ENCODE measurements at places on chromosomes 5 and 9.

GRCh38 chr9:71514344-71514975, 253.9 kb downstream of the CEMIP2 start:
- H3K36me3 ChIP-seq, result no peaks in the 10 kb centered on the region
- H3K27me3 ChIP-seq, result no peaks in the 10 kb centered on the region
- H3K4me3 ChIP-seq, result no peak overlapping the region

- no peak for DNase-seq
- no peaks in the 10 kb centered on the region for H3K4me1 ChIP-seq
- no peak overlapping the region for H3K27ac ChIP-seq
- no peak overlapping the region for H3K4me3 ChIP-seq
- H3K27me3 ChIP-seq, result no peaks in the 10 kb centered on the region
Measured at GRCh38 chr9:87630266-87630665, 95.7 kb upstream of the CTSL start.

GRCh38 chr9:121204121-121204520, 2.5 kb upstream of the RAB14 start:
- H3K4me3 ChIP-seq, result no peak overlapping the region
- no peak overlapping the region for H3K27ac ChIP-seq
- no peak for DNase-seq
- no peaks in the 10 kb centered on the region for H3K36me3 ChIP-seq

DNA sequence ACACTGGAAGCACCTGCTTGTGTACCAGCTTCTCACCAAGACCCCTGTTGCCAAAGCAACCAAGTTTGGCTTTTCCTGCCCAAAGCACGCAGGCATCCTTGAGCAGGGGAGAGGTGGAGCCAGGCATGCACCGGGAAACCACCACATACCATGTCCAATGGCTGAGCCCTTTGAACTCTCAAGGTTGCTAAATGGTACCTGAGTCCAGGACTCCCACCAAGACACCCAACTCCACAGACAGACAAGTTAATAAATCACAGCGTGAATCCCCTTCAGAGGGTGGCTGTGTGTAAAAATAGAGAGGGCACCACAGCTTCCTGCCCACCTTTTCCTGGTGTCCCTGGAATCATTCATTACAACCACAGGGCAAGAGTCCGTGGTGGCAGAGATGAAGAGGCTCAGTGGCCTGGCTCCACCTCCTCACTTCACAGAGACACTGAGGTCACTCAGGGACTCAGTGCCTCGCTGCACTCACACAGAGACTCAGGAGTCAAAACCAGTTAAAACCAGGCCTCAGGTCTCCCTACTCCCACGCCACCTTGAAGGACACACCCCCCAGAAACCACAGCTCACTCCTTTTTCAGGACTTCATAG, 143.7 kb downstream of the C5orf15 start:
- H3K4me1 ChIP-seq, result peaks cover 9% of the 10 kb centered on the region
- H3K27ac ChIP-seq, result no peak overlapping the region
- no peaks in the 10 kb centered on the region for H3K27me3 ChIP-seq
- H3K4me3 ChIP-seq, result no peak overlapping the region
- DNase-seq, result no peak

DNA sequence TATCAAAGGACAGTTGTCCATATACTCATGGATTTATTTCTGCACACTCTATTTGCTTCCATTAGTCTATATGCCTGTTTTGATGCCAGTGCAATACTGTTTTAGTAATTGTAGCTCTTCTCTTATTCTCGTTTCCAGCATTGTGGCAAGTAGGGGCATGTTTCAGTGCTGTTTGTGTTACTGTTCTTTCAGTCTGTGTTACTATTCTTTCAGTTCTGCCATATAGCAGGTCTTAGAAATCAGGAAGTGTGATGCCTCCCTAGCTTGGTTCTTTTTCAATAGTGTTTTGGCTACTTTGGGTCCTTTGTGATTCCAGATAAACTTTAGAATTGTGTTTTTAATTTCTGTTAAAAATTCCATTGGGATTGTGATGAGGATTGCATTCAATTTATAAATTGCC, 180.5 kb upstream of the PTPRD start:
- H3K4me1 ChIP-seq, result no peaks in the 10 kb centered on the region
- no peak for DNase-seq
- H3K36me3 ChIP-seq, result no peaks in the 10 kb centered on the region
- no peak overlapping the region for H3K4me3 ChIP-seq

GRCh38 chr5:1772634-1773033, 27.0 kb downstream of the MRPL36 start:
- H3K36me3 ChIP-seq, result no peaks in the 10 kb centered on the region
- no peaks in the 10 kb centered on the region for H3K4me1 ChIP-seq
- no peak overlapping the region for H3K4me3 ChIP-seq

DNA sequence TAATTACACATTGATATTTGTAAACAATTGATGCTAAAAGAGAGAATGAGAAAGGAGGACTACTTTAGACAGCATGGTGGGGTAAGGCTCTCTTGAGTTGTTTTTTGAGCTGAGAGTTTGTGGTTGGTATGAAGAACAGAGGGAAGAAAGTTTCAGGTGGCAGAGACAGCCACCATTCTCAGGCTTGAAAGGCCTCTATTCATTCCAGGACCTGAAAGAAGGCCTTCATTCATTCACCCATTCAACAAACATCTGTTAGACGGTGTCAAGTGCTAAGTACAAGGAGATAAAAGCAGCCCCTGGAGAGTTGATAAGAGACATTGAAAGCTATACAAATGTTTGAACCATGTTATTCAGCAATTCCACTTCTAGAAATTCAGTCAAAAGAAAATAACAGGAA, 21.7 kb upstream of the ADAM19 start:
- H3K4me3 ChIP-seq, result no peak overlapping the region
- no peaks in the 10 kb centered on the region for H3K36me3 ChIP-seq

DNA sequence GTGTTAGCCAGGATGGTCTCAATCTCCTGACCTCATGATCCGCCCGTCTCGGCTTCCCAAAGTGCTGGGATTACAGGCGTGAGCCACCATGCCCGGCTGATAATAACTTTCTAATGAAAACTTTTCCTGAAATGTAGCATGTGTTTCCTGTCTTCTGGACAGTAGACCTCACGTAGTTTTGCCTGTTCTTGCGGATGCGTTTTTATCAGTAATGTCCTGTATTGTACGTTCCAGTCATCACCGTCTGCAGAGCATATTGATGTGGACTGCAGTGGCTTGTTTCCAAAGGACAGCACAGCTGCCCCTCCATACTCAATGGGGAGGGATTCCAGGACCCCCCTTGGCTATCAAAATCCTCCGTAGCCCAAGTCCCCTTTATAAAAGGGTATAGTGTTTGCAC, 12.8 kb downstream of the EXOC3 start:
- H3K4me1 ChIP-seq, result no peaks in the 10 kb centered on the region
- no peak overlapping the region for H3K4me3 ChIP-seq
- H3K27ac ChIP-seq, result no peak overlapping the region
- H3K27me3 ChIP-seq, result no peaks in the 10 kb centered on the region

- no peak overlapping the region for H3K4me3 ChIP-seq
- no peak for DNase-seq
- no peaks in the 10 kb centered on the region for H3K36me3 ChIP-seq
- no peak overlapping the region for H3K27ac ChIP-seq
- H3K27me3 ChIP-seq, result no peaks in the 10 kb centered on the region
Measured at GRCh38 chr9:129574911-129575585, 45.9 kb downstream of the C9orf50 start.

GRCh38 chr5:7325975-7326913, 69.7 kb upstream of the ADCY2 start:
- H3K4me3 ChIP-seq, result no peak overlapping the region
- no peaks in the 10 kb centered on the region for H3K27me3 ChIP-seq
- no peak overlapping the region for H3K27ac ChIP-seq
- no peaks in the 10 kb centered on the region for H3K36me3 ChIP-seq

GRCh38 chr5:84382363-84383295, 2.1 kb downstream of the EDIL3 start:
- DNase-seq, result peak; percentile 73
- peak overlapping the region; percentile 57 for H3K4me3 ChIP-seq
- H3K27me3 ChIP-seq, result peaks cover 35% of the 10 kb centered on the region
- H3K36me3 ChIP-seq, result no peaks in the 10 kb centered on the region
- H3K27ac ChIP-seq, result peak overlapping the region; percentile 81

- H3K4me1 ChIP-seq, result no peaks in the 10 kb centered on the region
- H3K4me3 ChIP-seq, result no peak overlapping the region
- no peak overlapping the region for H3K27ac ChIP-seq
- H3K27me3 ChIP-seq, result no peaks in the 10 kb centered on the region
- H3K36me3 ChIP-seq, result no peaks in the 10 kb centered on the region
Measured at GRCh38 chr5:102638912-102639652, 116.0 kb upstream of the PAM start.

DNA sequence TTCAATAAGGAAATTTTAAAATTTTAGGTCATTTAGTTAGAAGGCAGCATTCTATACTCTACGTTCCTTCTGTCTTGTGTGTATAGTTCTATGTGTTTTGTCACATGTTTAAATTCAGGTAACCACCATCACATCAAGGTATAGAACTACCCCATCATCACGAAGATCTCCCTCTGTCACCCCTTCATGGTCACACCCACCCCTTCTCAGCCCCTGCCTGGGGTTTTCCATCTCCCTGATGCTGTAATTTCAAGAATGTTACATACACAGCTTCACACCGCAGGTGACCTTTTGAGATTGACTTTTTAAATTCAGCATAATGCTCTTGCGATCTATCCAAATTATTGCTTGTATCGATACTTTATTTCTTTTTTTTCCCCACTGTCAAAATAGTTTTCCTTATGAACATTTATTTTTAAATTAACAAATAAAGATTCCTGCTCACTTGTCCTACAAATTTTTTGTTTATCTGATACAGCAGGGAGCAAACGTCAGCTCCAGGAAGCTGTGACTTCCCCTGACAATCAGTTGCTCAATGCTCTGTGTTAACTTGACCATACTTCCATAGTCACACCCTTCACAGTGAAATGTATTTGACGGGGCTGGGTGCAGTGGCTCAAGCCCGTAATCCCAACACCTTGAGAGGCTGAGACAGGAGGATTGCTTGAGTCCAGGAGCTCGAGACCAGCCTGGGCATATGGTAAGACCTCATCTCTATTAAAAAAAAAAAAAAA, 10.2 kb downstream of the BTNL8 start:
- no peak overlapping the region for H3K4me3 ChIP-seq
- no peaks in the 10 kb centered on the region for H3K27me3 ChIP-seq
- peaks cover 6% of the 10 kb centered on the region for H3K4me1 ChIP-seq
- DNase-seq, result no peak
- H3K36me3 ChIP-seq, result no peaks in the 10 kb centered on the region
- H3K27ac ChIP-seq, result no peak overlapping the region

DNA sequence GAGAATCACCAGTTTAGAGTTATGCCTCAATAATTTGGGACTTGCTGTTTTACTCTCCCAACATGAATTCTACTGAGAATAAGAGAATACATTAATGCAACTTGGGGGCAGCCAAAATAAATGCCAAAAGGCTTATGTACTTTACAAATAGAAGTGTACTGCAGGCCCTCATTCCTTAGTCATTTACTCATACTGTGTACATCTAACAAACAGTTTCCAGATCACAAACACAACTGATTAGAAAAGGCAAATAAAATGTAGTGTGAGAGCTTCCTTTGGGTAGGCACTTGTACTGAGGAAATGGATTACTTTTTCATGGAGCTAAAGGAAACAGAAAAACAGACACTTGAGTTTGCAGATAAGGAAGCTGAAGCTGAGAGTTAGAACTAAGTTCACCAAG, 12.6 kb downstream of the ANKDD1B start:
- no peak for DNase-seq
- peak overlapping the region; percentile 83 for H3K27ac ChIP-seq
- no peaks in the 10 kb centered on the region for H3K36me3 ChIP-seq

- no peaks in the 10 kb centered on the region for H3K27me3 ChIP-seq
- H3K4me3 ChIP-seq, result no peak overlapping the region
- DNase-seq, result no peak
Measured at GRCh38 chr5:37657046-37657445, 182.8 kb downstream of the GDNF start.

- DNase-seq, result no peak
- H3K4me1 ChIP-seq, result peaks cover 31% of the 10 kb centered on the region
Measured at GRCh38 chr5:95864944-95865504, 42.5 kb upstream of the GLRX start.

GRCh38 chr5:73623901-73624404, 2.0 kb upstream of the ARHGEF28 start:
- H3K4me3 ChIP-seq, result no peak overlapping the region
- H3K36me3 ChIP-seq, result no peaks in the 10 kb centered on the region
- H3K27ac ChIP-seq, result peak overlapping the region; percentile 88
- peaks cover 41% of the 10 kb centered on the region for H3K4me1 ChIP-seq
- peaks cover 16% of the 10 kb centered on the region for H3K27me3 ChIP-seq

GRCh38 chr5:97046270-97046982, 96.0 kb downstream of the LIX1 start:
- H3K36me3 ChIP-seq, result no peaks in the 10 kb centered on the region
- H3K27me3 ChIP-seq, result no peaks in the 10 kb centered on the region
- no peaks in the 10 kb centered on the region for H3K4me1 ChIP-seq
- H3K27ac ChIP-seq, result no peak overlapping the region
- no peak for DNase-seq
- H3K4me3 ChIP-seq, result no peak overlapping the region

GRCh38 chr5:362978-363765, 41.7 kb downstream of the AHRR start:
- no peaks in the 10 kb centered on the region for H3K36me3 ChIP-seq

- peak overlapping the region; percentile 68 for H3K27ac ChIP-seq
- H3K4me3 ChIP-seq, result no peak overlapping the region
- no peak for DNase-seq
- peaks cover 21% of the 10 kb centered on the region for H3K4me1 ChIP-seq
- no peaks in the 10 kb centered on the region for H3K27me3 ChIP-seq
Measured at GRCh38 chr9:130780415-130780814, 54.6 kb upstream of the ABL1 start.

GRCh38 chr5:122999947-123000563, 36.5 kb downstream of the PPIC start:
- H3K36me3 ChIP-seq, result peaks cover 1% of the 10 kb centered on the region
- no peaks in the 10 kb centered on the region for H3K27me3 ChIP-seq
- H3K27ac ChIP-seq, result no peak overlapping the region
- peak; percentile 62 for DNase-seq

- H3K27me3 ChIP-seq, result no peaks in the 10 kb centered on the region
- H3K36me3 ChIP-seq, result peaks cover 17% of the 10 kb centered on the region
- H3K27ac ChIP-seq, result peak overlapping the region; percentile 86
- DNase-seq, result peak; percentile 85
Measured at GRCh38 chr9:98074115-98074990, 17.8 kb downstream of the NANS start.

GRCh38 chr5:164097749-164098148, 592.3 kb downstream of the MAT2B start:
- no peak for DNase-seq
- no peak overlapping the region for H3K27ac ChIP-seq
- no peaks in the 10 kb centered on the region for H3K27me3 ChIP-seq
- H3K4me1 ChIP-seq, result no peaks in the 10 kb centered on the region
- no peaks in the 10 kb centered on the region for H3K36me3 ChIP-seq

- H3K27me3 ChIP-seq, result no peaks in the 10 kb centered on the region
- H3K27ac ChIP-seq, result no peak overlapping the region
- DNase-seq, result no peak
- no peaks in the 10 kb centered on the region for H3K4me1 ChIP-seq
Measured at GRCh38 chr9:75803130-75803529, 87.3 kb upstream of the PCSK5 start.

DNA sequence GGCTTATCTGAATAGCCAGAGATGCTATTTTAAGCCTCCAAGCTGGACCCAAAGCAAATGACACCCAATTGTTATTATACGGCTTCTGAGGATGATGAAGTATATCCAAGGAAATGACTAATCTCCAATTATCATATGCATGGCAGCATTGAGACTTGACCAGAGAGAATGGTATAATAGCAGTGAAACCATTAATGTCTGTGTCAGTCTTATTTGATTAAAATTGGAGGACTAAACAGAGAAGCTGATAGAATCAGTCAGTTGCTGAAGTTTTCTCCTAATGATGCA, 200.5 kb downstream of the EFNA5 start:
- H3K27me3 ChIP-seq, result no peaks in the 10 kb centered on the region
- H3K27ac ChIP-seq, result peak overlapping the region; percentile 75
- H3K4me1 ChIP-seq, result peaks cover 45% of the 10 kb centered on the region
- DNase-seq, result no peak
- H3K4me3 ChIP-seq, result no peak overlapping the region
